ENCODE measurements at places on chromosomes 1 and 21.

DNA sequence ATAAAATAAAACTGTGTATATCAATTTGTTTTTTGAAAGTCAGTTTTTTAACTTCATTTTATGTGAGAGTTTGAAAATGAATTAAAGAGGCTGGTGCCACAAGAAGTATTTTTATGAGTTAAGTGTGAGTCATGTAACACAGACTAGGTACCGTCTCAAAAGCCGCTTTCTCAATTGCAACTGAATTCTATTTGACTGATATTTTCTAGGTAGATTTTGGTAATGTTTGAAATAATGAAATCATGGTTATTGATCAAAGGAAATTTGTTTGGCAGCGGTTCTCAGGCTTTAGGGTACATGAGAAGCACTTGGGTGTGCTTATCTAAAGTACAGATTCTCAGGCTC lies 4.6 kb downstream of the SNX27 start:
- no peak for DNase-seq

DNA sequence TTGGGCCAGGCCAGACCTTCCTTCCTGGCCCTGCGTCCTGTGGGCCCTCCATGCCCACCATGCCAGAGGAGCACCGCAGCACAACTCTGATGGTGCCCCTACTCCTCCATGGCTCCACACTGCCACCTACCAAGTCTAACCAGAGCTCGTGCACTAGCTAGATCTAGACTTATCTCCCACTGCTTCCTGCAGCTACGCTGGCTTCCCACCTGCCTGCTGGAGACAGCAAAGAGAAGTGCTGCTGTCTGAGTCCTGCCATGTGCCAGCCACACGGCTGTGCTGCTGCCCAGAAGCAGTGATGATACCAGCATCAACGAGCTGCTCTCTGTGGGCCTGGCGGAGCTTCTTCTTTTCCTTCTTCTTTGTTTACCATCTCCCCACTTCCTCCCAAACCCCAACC lies 4.5 kb downstream of the GUCA2B start:
- no peak for DNase-seq

- no peak for DNase-seq
These were observed 10.8 kb downstream of the SLC45A3 start for GRCh38 chr1:205669341-205670149.

GRCh38 chr1:36859926-36860325 lies 174.4 kb downstream of the GRIK3 start:
- DNase-seq = no peak

DNA sequence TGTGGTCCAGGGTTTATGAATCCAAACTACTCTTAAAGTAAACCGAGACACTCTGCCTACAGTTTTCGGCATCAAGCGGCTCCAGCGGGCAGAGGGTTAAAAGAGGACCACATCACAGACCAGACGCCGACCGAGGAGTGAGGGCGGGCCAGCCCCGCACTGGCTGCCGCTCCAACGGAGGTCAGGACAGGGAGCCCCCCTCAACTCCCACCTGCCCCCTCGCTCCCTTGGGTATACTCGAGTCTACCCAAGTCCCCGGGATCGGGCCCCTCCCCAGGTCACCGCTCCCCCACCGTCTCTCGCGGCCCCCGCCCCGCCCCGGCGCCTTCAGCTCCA lies 312 bp downstream of the ARNT start:
- no peak for DNase-seq

DNA sequence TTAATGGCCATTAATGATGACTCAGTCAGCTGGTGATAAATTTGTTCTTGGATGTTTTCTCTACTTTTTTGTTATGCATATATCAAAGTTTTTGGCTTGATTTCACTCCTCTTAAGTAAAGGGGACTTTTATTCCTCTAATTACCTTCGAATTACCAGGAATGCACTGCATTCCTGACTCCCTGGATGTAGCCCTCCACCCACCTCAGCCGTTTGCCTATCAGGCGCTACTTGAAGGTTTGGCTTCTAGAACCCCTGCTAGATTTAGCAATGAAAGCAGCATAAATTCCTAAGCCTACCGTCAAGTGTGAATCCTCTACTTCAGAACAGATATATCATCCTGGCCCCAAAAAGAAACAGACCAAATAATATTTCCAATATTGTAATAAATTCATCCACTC lies 387.8 kb upstream of the ADGRL2 start:
- no peak for DNase-seq

GRCh38 chr1:184399192-184399847 lies 12.5 kb downstream of the C1orf21 start:
- DNase-seq = no peak

GRCh38 chr1:214337511-214337910 lies 56.6 kb downstream of the SMYD2 start:
- no peak for DNase-seq

GRCh38 chr1:35637401-35637809 lies 3.9 kb downstream of the PSMB2 start:
- DNase-seq = no peak

GRCh38 chr1:203686091-203686632 lies 59.5 kb downstream of the ATP2B4 start:
- DNase-seq = no peak

DNA sequence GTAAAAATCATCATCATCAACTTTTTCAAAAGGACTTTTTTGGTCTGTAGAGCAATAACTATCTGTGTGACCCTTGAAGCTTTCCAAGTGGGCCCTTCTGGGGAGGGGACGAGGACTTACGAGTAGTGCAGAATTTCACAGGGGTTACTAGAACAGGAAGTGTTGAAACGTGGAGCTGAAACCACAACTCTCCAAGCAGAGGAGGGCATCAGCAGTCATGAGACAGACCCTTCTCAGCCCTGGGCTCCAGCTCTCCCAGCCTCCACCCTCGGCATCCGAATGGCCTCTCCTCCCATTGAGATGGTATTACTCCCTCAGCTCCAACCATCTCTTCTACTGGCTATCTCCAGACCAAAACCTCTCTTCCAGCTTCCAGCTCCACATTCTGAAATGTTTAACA lies 3.6 kb downstream of the FAM89A start:
- no peak for DNase-seq

- peak; percentile 24 for DNase-seq
These were observed 10.1 kb upstream of the C1orf174 start for GRCh38 chr1:3910049-3910731.

DNA sequence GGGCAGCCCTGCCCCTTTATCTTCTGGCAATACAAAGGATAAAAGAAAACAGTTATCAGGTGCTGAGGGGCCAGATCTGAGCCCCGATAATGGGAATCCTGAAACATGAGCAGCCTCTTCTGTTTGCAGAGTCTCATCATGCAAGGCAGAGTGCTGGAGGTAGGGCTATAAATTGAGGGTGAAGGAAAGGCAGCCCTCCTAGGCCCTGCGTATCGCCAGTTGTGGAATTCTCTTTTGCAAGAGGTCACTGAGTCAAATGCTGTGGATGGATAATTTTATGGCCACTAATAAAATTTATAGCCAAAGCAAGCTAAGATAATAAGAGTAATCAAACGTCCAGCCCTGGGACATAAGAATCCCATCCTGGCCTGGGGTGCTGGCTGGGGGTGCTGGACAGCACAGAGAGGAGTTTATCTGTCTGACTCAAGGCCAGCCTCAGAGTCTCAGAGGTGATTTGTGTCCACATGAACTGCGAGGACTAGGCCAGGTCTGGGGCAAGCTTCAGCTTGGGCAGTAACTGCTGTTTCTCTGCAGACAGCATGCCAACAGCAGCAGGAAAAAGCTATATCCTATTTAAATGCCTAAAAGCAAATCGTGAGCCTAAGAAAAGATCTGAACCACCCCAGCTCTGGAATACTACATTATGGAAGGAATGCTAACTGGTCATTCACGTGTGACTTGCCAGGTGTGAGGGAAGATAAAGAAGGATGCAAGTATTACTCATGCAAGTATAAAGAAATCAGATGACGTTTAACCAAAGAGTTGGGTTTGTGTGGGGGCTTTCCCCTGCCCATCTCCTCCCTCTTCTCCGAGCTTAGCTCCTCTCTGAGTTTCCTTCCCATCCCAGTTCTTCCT lies 254.8 kb downstream of the KIF26B start:
- no peak for DNase-seq

- DNase-seq = no peak
These were observed 20.3 kb upstream of the LIN9 start for GRCh38 chr1:226329237-226329636.

GRCh38 chr1:29424266-29424665 lies 187.9 kb downstream of the PTPRU start:
- no peak for DNase-seq

GRCh38 chr1:17128361-17128760 lies 9.1 kb upstream of the PADI2 start:
- DNase-seq = no peak

DNA sequence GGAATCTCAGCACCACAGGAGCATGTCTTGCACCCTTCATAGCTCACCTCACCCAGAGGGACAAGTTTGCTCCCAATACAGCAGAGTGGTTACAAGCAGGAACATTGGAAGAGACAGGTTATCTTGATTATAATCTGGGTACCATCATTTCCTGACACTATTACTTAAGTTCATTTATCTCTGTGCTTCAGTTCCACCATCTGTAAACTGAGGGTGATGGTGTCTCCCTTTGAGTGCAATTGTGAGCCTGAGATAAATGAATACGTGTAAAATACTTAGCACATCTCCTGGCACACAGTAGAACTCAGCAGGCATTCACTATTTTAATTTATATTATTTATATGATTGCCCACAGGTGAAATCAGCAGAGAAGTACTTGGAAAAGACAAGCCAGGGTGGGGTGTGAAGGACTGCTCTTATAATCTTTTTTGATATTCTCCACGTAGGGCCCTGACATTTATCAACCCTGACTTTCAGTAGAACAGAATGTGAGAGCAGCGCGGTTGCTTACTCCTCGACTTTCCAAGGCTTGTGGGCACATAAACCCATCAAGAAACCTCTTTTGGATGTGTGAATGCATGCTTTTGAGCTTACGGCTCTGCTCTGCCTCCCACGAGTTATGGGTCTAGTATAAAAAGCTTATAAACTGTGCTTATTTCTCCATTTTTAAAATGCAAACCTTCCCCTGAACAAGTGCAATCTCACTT lies 34.9 kb downstream of the DUSP10 start:
- no peak for DNase-seq

GRCh38 chr1:3685222-3685621 lies 32.9 kb downstream of the TP73 start:
- DNase-seq = no peak
